ENCODE measurements at places on chromosomes 6 and 20. TPM values are rescaled to one million over a fixed set of nuclear protein-coding genes. Genes with fewer than 3 reads are reported as not detected.

DNA sequence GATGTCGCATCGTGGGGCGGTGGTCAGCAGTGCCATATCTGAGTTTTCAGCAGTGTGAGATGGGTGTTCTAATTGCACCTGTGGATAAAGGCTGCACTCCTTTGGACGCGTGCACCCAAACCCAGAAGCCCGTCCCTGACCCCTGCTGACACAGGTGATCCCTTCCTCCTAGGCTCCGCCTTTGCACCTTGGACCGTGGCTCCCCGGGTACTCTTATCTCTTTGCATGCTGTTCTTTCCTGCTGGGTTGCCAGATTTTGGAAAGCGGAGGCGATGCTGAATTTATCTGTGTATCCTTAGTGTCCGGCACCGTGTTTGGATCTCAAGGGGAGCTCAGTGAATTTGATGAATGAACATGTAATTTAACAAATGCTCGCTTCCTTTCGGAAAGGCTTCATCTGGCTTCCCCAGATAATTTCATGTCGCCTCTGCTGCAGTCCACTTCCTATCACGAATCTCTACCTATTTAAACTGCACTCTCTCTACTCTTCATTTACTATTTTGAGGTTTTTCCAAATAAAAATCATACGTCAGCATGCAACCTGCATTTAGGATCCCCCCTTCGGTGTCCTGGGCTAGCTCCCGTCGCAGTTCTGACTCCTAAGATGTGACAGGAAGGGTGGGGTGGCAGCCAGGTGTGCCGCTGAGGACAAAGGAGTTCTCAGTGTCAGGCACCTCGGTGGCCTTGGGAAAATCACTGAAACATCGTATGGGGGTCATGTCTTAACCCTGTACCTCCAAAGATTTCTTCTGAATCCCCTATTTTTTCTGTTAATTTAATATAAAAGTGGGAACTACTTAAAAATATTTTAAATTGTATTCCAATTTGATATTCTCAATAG is 753 bp upstream of the PERP start:
- DNase-seq, result no peak

GRCh38 chr20:18524646-18525045 is 16.9 kb downstream of the SEC23B start:
- no peak for DNase-seq

DNA sequence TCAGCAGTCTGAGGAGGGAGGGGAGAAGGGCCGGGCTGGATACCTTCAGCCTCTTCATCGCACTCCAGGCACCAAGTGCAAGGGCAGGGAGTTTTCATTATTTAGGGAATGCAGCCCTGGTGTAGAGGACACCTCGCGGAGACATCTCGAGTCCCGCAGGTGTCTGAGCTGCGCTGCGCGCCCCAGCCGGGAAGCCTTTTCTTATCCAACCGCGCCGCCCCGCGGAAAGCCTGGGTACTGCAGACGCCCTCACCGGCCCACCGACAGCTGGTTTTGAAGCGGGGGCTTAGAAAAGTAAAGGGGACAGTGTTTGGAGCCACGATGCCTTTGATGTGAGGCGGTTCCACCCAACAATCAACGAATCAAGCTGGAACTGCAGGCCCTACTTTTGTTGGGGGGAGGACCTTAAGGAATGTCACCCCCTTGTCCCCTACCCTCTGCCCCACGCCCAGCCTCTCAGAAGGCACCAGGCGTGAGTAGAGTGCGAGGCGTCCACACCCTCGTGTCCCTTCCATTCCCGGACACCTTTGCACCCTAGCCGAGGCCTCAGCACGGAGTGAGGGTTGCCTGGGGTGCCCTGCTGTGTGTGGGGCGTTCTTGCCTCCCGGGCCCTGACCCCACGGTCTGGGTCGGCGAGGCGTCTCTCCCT is 8.6 kb downstream of the NKX2-2 start:
- no peak for DNase-seq

DNA sequence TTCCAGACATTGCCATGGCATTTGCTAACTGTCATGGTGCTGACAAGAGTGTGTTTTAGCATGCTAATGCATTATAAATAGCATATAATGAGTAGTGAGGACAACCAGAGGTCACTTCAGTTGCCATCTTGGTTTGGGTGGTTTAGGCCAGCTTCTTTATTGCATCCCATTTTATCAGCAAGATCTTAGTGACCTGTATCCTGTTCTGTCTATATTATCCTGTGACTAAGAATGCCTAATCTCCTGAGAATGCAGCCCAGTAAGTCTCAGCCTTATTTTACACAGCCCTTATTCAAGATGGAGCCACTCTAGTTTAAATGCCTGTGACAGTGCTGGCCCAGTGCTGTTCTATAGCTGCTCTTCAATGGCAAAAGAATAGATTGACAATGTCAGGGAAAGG is 781.0 kb upstream of the ADGRB3 start:
- DNase-seq, result no peak

DNA sequence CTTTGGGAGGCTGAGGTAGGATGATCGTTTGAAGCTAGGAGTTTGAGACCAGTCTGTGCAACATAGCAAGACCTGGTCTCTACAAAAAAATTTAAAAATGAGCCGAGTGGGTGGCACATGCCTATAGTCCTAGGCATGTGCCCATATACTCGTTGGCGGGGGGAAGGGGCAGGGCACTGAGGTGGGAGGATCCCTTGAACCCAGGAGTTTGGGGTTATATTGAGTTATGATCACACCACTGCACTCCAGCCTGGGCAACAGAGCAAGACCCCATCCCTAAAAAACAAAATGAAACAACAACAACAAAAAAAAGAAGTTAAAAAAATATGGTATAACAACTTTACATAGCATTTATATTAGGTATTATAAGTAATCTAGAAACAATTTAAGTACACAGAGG is 47.8 kb downstream of the LHFPL5 start:
- DNase-seq, result no peak

The ISM1 gene
- not detected for total RNA-seq

GRCh38 chr6:99349171-99350141 is at the start of gene FAXC:
Gene FAXC (minus strand): TSS chr6:99349674. CDS start chr6:99349372, 302 bp downstream.
- no peak for DNase-seq

- DNase-seq, result no peak
Observed at GRCh38 chr6:155152211-155153076, 111.4 kb upstream of the CLDN20 start.

DNA sequence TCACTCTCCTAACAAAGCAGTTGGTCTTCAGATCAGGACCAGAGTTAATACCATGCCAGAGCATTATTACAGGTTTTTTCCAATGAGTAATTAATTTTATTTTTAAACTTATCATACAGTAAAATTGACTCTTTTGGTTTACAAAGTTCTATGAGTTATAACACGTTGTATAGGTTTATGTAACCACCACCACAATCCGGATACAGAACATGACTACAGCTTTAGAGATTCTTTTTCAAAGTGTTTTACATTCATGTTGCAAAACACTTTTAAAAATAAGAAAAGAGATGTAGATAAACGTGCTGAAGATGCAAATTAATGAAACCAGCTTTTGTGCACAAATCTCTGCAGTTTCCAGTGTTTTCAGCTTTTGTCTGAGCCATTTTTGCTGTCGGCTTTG is 1.5 kb upstream of the TPBG start:
- no peak for DNase-seq

DNA sequence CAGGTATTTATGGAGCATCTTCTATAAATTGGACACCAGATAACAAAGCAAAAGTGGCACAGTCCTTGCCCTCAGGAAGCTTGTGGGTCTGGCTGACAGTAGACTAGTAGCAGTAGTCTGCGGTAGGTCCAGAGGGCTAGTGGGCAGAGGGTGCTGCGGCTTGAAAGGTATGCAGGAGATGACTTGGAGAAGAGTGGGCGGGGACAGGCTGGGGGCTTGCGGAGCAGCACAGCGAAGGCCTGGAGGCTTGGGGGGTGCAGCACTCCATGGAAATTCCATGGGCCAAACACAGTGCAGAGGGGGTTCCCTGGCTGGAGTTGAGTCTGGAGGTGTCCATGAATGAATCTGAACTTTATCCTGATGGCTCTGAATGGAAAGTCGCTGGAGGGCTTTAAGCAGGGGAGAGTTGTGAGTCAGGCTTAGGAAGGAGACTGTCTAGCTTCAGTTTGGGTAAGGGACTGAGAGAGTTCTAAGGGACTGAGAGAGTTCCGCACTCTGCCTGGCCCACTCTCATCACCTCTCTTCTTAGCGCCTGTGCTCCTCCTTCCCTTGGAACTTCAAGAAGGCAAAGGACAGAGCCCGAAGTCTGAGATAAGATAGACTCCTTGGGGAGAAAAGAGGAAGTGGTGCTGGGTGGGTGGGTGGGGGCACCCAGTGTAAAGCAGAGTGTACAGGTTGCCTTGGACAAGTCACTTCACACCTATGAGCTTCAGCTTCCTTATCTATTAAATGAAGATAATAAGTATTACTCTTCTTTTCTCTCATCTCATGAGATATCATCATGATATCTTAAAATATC is 8.8 kb downstream of the PKIG start:
- no peak for DNase-seq

The NKX2-2 gene
- total RNA-seq, result not detected

GRCh38 chr20:18497603-18498002 is 578 bp upstream of the RBBP9 start:
- no peak for DNase-seq
